Calu3 (cell line): ENCODE measurements at places on chromosomes 11 and 22.

- no peak for DNase-seq
Measured at GRCh38 chr22:28903729-28904128, 20.4 kb downstream of the ZNRF3 start.

- DNase-seq = no peak
Measured at GRCh38 chr22:39139933-39140332, 12.5 kb downstream of the CBX7 start.

DNA sequence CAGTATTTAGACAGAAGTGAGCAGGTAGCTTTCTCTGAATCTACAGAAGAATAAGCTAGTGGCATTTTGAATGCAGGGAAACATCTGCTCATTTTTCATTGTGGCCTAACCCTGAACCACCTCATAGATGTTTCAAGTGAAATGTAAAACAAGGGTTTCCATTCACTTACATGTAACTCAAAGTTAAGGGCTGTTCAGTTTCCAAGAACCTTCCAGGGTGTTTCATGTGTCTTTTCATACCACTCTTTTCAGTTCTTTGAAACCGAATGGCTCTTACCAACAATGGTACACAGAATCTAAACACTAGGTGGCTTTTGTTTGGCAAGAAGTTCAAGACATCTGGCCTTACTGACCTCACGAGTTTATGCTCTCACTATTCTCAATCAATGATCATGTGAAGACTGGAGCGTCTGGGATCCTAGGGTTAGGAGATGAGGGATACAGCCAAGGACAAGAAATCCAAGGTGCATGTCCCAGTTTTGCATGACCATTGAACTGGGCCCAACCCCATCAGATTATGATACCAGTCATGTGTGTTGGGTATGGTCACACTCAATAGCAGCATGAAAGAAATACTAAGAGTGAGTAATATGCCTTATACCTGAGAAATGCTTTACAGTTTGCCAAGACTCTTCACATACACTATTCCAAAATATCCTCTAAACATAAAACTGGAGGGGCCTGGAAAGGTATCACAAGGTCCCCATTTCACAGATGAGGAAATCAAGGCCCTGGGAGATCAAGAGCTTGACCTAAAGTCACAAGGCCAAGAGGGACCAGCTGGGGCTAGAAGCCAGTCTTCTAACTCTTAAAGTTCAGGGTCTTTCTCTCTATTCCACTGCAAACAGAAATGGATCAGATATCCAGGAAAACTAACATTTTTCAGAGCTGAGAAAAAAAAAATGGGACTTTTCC, 92.7 kb downstream of the ETS1 start:
- DNase-seq = no peak

GRCh38 chr11:44764583-44764982, 37.8 kb downstream of the TSPAN18 start:
- no peak for DNase-seq

DNA sequence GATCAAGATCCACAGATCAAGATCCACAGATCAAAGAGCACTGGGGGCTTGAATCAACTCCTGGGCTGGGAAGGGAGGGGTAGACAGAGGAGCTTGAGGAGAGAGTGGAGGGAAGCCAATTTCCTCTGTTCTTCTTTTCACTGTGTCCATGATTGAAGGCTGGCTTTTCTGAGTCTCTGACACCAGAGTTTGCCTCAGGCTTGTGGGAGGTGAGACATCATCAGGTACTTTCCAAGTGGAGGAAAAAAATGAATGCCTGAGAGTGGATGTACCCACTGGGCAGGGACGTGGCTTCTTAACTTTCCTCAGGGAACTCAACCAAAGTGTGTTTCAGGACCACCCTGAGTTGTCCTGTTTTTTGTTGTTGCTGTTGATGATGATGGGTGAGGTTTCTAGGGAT, 11.0 kb upstream of the HEPHL1 start:
- DNase-seq = no peak

DNA sequence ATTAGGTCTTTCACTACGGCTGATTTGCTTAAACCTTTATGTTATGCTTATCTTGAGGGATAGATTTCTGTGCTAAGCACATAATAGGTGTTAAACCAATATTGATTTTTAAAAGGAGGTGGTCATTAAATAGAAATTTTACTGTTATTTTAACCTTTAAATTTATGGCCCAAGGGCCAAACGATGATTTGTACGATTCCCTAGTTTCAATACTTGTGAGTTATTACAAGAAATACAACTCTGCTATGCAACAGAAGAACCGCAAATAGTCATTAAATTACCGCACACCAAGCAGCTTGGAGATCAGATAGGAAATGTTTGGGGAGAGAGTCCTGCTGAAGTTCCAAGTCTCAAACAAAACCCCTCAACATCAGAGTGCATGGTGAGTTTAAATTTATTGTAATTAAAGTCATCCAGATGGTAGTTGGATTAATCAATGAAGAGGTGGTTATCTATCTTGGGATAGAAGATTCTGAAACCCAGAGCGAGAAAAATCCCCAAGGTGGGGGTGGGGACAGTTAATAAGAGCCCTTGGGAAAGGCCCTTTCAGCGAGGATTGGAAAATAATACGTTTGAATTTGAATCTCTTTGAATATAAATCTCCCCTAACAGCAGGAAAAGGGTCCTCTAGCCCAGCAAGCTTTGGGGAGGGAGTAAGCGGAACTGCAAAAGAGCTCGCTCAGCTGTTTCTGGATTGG, 805 bp upstream of the QSER1 start:
- DNase-seq = no peak

DNA sequence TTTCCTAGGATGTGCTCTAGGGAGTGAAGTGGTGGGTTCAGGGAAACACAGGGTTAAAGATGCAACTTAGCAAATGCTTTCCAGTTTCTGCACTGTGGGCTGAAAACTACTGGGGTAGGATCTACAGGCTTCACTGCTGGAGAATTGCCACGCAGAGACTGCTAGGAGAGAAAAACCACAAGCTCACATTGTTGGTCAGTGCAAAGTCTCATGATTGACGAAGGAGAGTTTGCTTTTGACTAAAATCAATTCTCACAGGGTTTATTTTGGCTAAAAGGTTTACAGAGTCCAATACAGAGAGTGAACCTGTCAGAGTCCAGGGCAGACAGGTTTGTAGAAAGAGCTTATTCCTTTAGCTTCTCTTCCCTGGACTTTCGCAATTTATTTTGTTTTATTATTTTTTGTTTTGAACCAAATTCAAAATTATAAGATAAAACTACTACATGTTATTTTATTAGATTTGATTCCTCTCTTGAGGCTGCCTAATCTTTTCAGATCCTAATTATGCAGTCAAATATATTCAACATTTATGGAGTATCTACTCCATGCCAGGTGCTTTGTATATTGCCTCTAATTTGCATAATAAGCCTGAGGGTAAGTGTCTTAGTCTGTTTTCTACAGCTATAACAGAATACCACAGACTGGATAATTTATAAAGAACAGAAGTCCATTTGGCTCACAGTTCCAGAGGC, 64.7 kb downstream of the MTNR1B start:
- no peak for DNase-seq

DNA sequence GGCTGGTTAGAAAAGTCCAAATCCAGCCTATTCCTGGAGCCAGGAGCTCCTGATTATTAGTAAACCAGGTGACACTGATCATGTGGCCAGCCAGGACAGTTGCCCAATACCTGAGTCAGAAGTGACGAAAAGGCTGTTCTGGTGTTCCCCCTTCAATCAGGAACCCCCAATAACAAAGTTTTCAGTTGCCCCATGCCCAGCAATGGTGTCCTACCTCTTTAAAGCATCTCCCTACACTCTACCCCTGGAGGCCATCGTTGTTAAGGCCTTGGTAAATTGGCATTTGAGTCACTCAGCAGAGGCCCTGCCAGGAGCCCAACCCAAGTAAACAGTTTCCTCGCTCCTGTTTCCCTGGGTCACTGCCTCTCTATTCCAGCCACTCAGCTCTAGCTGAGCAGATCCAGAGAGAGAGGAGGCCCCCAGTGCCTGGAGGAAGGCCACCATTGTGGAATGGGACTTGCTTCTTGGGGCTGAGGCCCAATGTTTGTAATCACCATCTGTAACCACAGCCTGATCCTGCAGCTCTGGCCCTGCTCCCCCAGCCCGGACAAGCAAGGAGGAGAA, 25.0 kb downstream of the ARHGAP1 start:
- no peak for DNase-seq

GRCh38 chr11:96328395-96329010, 14.5 kb downstream of the MAML2 start:
- DNase-seq = no peak

DNA sequence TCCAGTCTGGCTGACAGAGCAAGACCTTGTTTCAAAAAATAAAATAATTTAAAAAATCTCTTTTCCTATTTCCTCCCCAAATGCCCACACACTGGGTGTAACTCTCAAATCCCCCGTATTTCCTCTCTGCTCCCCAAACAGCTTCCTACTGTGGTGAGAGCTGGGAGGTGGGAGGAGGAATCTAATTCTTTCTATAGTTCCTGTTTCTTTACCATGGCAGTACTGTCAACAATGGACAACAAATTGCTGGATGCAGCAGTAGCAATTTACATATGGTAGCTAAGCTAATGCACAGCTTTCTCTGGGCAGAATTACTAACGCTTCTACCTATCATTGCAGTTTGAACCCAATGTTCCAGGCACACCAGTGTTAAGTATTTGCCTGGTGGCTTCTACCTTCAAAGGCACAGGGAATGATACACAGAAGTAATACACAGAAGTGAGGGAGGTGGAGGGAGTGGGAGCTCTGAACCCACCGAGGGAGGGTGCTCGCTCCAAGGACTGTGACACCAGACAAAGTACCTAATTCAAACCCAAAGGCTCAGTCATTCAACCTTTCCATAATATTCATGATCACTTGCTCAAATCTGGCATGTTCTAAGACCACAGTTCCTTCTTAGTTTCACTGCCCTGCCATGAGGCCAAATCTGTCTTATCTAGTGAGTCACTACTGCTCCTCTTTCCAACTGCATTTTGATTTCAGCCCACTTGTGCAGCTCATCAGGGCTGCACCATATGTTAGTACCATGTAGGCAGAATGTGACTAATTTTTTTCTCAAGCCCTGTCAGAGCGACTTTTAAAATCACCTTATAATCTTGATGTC, 37.9 kb downstream of the CELF1 start:
- no peak for DNase-seq

- DNase-seq = no peak
Measured at GRCh38 chr22:32728291-32728690, 73.2 kb upstream of the TIMP3 start.

DNA sequence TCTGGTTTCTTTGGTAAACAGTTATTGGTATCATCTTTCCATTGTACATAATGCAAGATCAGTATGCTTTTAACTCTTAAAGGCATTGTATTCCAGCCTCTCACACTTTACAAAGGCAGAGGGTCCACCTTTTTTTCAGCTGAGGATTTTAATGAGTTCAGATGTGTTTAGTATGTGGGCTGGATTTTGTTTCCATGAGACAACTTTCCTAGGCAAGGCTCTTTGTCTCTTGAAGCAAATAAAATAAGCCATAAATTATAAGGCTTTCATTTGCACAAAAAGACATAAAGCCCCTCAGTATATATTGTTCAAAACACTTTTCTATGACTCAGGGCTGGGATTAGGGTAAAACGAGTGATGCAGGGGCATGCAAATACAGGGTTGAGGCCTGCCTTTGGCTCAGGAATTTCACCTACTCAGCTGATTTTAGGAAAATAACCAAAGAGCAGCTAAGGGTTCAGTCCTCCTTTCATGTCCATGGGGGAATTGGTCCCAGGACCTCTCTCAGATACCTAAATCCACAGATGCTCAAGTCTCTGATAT, 7.6 kb downstream of the MMP20 start:
- DNase-seq = no peak

DNA sequence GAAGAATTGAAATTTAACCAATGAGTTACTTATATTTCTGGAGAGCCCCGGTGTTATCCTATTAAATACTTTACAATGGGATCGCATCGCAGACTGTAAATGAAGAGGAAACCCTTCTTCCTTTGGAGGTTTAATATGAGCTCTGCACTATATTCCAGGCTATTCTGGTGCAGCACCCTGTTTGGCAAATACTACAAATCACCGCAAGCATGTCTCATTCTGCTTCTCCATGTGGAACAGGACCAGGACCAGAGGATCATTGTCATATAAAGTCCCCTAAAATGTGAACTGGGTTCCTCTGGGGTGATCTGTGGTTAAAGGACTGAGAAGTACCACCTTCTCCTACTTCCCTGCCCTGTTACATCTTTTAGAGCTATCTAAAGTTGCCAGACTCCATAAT, 703.7 kb downstream of the DLG2 start:
- no peak for DNase-seq

DNA sequence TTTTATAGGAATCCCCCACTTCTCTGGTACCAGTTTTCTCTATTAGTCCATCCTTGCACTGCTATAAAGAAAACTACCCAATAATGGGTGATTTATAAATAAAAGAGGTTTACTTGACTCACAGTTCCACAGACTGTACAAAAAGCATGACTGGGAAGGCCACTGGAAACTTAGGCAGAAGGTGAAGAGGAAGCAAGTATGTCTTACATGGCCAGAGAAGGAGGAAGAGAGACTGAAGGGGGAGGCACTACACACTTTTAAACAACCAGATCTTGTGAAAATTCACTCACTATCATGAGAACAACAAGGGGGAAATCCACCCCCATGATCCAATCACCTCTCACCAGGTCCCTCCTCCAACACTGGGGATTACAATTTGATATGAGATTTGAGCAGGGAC, 68.9 kb upstream of the GNAZ start:
- DNase-seq = no peak

DNA sequence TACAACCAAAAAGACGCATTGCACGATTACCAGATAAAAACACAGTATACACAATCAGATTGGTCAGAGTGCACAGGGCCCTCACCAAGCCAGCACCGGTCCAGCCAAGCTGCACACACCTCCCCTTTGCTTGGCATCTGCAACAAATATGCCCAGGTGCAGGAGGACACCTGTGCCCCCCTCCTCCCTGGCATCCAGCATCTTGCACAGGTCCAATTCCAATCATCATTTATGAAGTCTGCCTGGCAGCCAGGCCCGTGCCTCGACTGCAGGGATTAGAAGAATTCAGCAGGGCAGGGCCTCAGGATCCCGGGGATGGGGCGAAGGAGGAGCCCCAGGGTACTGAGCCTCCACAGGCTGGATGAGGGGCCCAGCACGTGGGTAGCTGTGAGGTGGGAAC, 302.1 kb downstream of the CTTN start:
- no peak for DNase-seq

DNA sequence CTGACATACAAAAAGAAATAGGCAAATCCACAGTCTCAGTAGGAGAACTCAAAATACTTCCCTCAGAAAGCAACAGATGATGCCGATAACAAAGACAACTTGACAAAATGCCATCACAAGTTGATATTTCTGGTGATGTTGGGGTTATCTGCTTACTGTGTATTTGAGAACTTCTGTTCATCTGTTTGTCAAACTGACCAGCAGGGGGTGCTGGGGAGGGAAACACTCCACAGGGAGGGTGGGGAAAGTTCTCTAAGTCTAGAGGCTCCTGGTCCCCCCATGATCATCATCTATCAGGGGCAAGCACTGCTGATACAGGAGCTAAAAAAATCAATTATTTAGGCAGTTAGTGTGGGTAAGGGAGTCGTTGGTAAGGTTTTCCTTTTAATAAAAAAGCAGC, 19.2 kb downstream of the GLYATL1 start:
- peak; percentile 35 for DNase-seq

- DNase-seq = no peak
Measured at GRCh38 chr22:46017166-46017565, 40.2 kb upstream of the WNT7B start.
